ENCODE measurements at places on chromosomes 12 and 14. TPM values are rescaled to one million over a fixed set of nuclear protein-coding genes. Genes with fewer than 3 reads are reported as not detected.

Gene NPFF
- not detected for polyA plus RNA-seq

Gene SPRYD3
- polyA plus RNA-seq = 48.0 TPM

Gene CEBPE
- polyA plus RNA-seq = not detected

Gene OTX2
- polyA plus RNA-seq = not detected

Gene DNAI7
- 0.11 TPM for polyA plus RNA-seq

Gene TSPAN9
- 67.0 TPM for polyA plus RNA-seq

Gene RACGAP1
- polyA plus RNA-seq = 55.3 TPM

Gene TEX22
- polyA plus RNA-seq = 0.17 TPM

Gene POTEM
- not detected for polyA plus RNA-seq

Gene SYNDIG1L
- polyA plus RNA-seq = not detected

Gene FGFR1OP2
- 36.3 TPM for polyA plus RNA-seq

Gene HCAR3
- not detected for polyA plus RNA-seq

Gene MYF6
- polyA plus RNA-seq = 0.06 TPM

Gene SUSD6
- polyA plus RNA-seq = 20.3 TPM

Gene LALBA
- not detected for polyA plus RNA-seq

Gene LRFN5
- 0.07 TPM for polyA plus RNA-seq

Gene ARL1
- polyA plus RNA-seq = 141 TPM

Gene STXBP6
- polyA plus RNA-seq = 16.8 TPM

Gene BMP4
- 10.1 TPM for polyA plus RNA-seq

Gene SLC10A1
- not detected for polyA plus RNA-seq

Gene GYS2
- not detected for polyA plus RNA-seq

Gene SELPLG
- polyA plus RNA-seq = 8.1 TPM

Gene MYH6
- polyA plus RNA-seq = not detected

Gene SMCO2
- polyA plus RNA-seq = 0.09 TPM

Gene LHX5
- polyA plus RNA-seq = not detected

Gene SERPINA9
- 0.12 TPM for polyA plus RNA-seq

Gene ASPG
- polyA plus RNA-seq = 0.12 TPM

Gene TBX3
- polyA plus RNA-seq = 66.4 TPM

Gene TSHR
- polyA plus RNA-seq = not detected

Measured in BJ (cell line).